Neural cell (in vitro differentiated cells): ENCODE measurements at places on chromosomes 11 and 22. TPM values are rescaled to one million over a fixed set of nuclear protein-coding genes. Genes with fewer than 3 reads are reported as not detected.

The OR52I2 gene
- not detected in 2 replicates for polyA plus RNA-seq

The GPR83 gene
- polyA plus RNA-seq: 0.37 and 0.74 TPM in 2 replicates

The KREMEN1 gene
- 2.8 and 3.3 TPM in 2 replicates for polyA plus RNA-seq

The PNPLA3 gene
- polyA plus RNA-seq: 4.5 and 6.5 TPM in 2 replicates

The UPK2 gene
- 0.38 TPM in 1 of 2 replicates, not detected in the other for polyA plus RNA-seq

The ZBTB16 gene
- 0.45 and 4.0 TPM in 2 replicates for polyA plus RNA-seq
